Karpas-422 (cell line): ENCODE measurements at places on chromosomes 2 and 18. TPM values are rescaled to one million over a fixed set of nuclear protein-coding genes. Genes with fewer than 3 reads are reported as not detected.

The SERPINB11 gene
- not detected in 2 replicates for total RNA-seq

The CNGA3 gene
- 0.07 TPM in 1 of 2 replicates, not detected in the other for total RNA-seq

DNA sequence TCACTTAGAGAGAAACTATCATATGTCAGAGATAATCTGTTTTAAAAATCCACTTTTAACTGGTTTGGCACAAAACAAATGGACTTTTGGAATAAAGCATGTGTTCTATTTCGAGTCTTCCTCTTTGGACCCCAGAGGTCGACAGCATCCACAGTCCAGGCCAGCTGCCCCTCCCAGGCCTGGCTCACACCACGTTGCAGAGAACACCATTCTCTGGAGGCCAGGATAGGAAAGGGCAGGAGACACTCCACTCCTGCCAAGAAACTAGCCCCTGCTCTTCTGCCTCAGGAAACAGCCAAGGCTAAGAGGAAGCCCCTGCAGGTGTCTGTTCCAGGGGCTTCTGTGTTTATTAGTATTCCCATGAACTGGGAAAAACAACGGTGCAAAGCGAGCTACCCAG, 456.6 kb upstream of the ID2 start:
- DNase-seq: no peak
- H3K27ac ChIP-seq: no peak overlapping the region
- peaks cover 15% of the 10 kb centered on the region for H3K4me1 ChIP-seq

- H3K27ac ChIP-seq: no peak overlapping the region
- no peak for DNase-seq
- no peak overlapping the region for H3K4me3 ChIP-seq
- no peaks in the 10 kb centered on the region for H3K27me3 ChIP-seq
- H3K36me3 ChIP-seq: no peaks in the 10 kb centered on the region
Observed at GRCh38 chr2:7377916-7378569, 460.8 kb downstream of the RNF144A start.

The CDH19 gene
- total RNA-seq: not detected in 2 replicates

GRCh38 chr18:37219257-37219656, 346.3 kb downstream of the CELF4 start:
- H3K27me3 ChIP-seq: no peaks in the 10 kb centered on the region
- no peak for DNase-seq
- H3K4me3 ChIP-seq: no peak overlapping the region
- no peaks in the 10 kb centered on the region for H3K4me1 ChIP-seq

The HAT1 gene
- total RNA-seq: 32.4 and 56.8 TPM in 2 replicates

- H3K27ac ChIP-seq: no peak overlapping the region
- no peak overlapping the region for H3K4me3 ChIP-seq
- H3K27me3 ChIP-seq: no peaks in the 10 kb centered on the region
- H3K4me1 ChIP-seq: peaks cover 9% of the 10 kb centered on the region
- no peak for DNase-seq
- H3K36me3 ChIP-seq: no peaks in the 10 kb centered on the region
Observed at GRCh38 chr18:10210057-10210633, 244.3 kb upstream of the APCDD1 start.

GRCh38 chr2:150526827-150527226, 39.4 kb upstream of the RND3 start:
- H3K27ac ChIP-seq: no peak overlapping the region
- DNase-seq: no peak
- no peaks in the 10 kb centered on the region for H3K27me3 ChIP-seq

The UGT1A5 gene
- not detected in 2 replicates for total RNA-seq

The DYNAP gene
- total RNA-seq: not detected in 2 replicates

The GREB1 gene
- 4.4 TPM in 2 replicates for total RNA-seq

DNA sequence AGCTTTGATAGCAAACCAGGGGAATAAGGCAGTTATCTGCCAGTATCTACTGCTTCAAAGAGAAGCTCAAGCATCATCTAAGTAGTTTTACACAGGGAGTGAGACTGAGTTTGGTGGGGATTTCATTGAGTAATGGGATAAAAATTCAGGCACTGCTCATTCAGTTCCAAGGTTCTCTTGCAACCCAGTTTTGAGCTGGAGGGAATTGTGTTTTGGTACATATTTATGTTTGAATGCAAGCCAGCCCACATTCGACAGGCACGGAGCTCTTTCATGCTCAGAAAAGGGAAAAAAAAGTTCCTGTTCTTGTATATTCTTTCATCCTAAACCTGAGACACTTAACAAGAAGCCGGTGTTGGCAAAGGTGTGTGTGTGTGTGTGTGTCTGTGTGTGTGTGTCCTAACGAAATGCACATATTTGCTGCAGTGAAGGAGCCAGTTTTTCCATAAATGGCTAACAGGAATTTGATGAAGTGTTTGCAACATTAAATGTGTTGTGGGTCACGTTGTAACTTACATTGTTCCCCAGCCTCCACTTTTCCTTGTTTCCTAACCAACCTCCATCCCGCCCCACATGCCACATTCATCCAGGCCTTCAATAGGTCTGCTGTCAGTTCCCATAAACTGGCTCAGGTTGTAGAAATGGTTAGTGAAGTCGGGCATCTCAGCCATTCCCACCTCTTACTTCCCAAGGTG, 311.1 kb downstream of the TXNL1 start:
- H3K27me3 ChIP-seq: no peaks in the 10 kb centered on the region; the same call in 1 of the 2 replicates
- H3K27ac ChIP-seq: no peak overlapping the region
- no peak for DNase-seq
- H3K36me3 ChIP-seq: no peaks in the 10 kb centered on the region
- H3K4me3 ChIP-seq: no peak overlapping the region

DNA sequence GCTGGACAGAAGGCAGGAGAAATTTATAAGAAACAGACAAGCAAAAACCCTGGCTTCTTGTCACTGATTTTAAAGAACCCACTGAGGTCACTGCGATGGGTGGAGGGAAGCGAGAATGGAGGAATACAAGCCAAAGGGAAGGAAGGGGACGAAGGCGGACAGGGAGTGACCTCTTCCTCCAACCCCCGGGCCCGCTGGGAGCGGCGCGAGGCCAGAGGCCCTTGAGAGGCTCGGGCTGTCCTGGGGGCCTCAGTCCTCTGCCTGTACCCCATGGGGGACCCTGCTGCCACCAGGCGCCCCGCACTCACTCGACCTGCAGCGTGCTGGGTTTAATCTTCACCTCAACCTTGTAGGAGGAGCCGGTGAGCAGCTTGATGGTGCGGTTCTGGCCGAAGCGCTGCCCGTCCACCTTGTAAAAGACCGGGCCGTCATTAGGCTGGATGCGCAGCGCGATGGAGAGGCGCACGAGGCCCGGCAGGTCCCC, 793 bp downstream of the CNRIP1 start:
- H3K27ac ChIP-seq: no peak overlapping the region
- no peak overlapping the region for H3K4me3 ChIP-seq
- no peaks in the 10 kb centered on the region for H3K27me3 ChIP-seq
- H3K36me3 ChIP-seq: no peaks in the 10 kb centered on the region
- H3K4me1 ChIP-seq: no peaks in the 10 kb centered on the region; the same call in 1 of the 2 replicates

DNA sequence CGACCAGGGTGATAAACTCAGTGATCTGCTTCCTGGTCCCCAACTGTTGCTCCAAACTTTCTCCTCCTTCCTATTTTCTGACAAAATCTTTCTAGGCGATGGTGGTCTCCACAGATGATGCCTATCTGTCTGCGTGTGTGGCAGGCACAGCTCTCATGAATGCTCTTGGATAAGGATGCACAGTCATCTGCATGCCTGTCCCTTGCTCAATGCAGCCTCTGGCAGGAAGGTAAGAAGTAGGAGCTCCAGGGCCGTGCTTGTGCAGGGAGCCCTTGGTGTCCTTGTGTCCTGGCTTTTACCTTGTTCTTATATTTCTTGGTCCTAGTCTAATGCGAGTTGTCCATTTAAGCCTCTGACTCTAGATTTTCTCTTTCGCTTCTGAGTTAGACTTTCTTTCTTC, 57.5 kb downstream of the INSIG2 start:
- H3K4me1 ChIP-seq: no peaks in the 10 kb centered on the region
- no peaks in the 10 kb centered on the region for H3K27me3 ChIP-seq
- DNase-seq: no peak
- H3K27ac ChIP-seq: no peak overlapping the region
- H3K4me3 ChIP-seq: no peak overlapping the region

DNA sequence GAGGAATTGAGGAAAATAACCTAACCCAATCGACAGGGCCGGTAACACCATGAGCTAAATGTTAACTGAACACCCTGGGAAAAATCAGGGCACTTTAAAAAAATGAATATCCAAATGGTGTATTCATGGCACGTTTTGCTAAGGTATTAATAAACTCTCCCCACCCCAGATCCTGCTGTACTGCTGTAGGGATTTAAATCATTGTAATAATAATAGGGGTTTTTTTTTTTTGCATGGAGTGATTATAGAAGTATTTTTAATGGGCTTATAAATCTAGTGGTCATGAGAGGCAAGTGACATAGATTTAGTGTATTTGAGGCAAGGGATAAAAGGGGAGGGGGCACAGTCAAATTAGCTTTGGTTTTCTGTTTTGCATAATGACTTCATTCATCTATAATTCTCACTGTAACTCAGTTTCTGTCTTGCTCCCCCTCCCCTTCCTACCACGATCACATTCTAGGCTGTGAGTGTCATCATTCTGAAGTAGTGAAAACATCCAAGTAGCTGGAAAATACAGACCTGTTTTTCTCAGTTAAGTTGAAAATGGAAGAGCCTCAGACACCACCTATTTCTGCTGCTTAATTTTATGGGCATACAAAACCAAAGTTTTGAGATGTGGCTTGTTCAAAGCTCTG, 18.2 kb upstream of the MGAT5 start:
- no peaks in the 10 kb centered on the region for H3K27me3 ChIP-seq
- no peak overlapping the region for H3K27ac ChIP-seq
- H3K36me3 ChIP-seq: no peaks in the 10 kb centered on the region
